EH (cell line): ENCODE measurements at places on chromosomes 13 and 19.

DNA sequence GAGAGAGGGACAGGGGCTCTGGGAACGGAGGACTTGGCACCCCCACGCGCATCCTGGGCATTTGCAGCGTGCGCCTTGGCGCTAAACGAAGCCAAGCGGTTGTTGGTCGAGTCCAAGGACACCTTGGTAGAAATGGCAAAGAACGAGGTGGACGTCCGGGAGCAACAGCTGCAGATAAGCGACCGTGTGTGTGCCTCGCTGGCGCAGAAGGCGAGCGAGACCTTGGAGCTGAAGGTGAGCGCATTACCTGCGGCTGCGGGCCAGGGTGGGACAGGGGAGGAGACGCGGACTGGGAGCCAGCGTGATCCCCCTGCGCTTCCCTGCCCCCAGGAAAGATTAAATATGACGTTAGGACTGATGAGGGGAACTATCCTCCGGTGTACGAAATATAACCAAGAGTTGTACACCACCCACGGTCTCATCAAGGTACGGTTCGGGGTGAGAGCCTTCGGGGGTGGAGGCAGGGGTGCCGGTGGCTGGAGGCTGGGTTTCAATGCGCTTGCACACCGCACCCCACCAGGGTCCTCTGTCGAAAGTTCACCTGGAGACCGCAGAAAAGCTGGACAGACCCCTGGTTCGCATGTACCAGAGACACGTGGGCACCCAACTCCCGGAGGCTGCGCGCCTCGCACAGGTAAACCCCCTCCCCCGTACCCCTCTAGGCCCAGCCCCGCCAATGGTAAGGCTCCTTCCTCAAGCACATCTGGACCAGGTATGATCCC is 27.8 kb upstream of the CASP14 start:
- DNase-seq = no peak

GRCh38 chr13:72782717-72783116 is 784 bp downstream of the PIBF1 start:
- DNase-seq = peak; percentile 12

DNA sequence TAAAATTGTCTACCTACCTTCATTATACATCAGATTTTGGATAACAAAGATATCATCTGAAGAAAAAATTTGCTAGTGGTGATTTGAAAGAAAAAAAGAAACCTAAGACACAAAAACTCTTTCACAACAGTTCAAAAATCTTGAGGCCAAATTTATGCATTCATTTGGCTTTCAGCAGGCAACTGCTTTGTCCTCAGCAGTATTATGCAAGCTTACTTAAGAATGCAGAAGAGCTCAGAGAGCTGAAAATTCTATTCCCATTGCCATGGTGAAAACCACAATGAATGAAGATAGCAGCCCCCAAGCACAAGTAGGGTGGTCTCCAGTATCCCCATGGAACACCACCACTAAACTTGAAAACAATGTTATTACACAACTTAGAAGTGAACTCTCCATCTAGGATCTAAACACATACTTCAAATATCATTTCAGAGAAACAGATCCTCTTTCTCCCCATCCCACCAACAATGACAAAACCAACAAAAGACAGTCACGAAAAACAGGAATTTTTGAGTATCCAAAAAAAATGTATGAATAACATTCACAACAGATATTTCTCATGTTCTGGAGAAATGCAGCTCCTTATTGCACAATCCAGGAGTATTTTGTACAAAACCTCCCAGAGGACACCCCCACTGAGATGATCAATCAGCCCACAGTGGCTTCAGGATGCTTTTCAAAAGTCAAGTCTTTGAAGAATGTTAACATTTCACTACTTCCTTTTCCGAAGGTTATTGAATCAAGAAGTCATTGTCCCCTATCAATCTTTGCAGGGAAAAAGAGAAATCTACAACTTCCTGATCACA is 192.7 kb downstream of the LHFPL6 start:
- peak; percentile 44 for DNase-seq

DNA sequence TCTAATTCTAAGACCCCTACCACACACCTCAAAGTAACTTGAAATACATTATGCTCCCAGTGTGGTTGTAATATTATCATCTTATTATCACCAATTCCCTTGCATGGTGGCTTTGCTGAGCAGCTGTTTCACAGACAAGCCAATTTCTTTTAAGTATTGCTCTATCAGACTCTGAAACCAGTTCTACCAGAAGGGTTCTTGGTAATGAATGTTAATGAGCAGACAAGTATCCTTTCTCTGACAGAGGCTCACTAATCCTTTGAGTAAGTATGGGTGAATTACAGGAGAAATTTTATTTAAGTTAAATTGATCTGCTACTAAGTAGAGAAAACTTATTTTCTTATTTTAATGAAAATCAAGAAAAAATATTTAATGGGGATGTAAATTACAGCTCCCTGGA is 326.0 kb downstream of the GPC6 start:
- no peak for DNase-seq

- no peak for DNase-seq
Measured at GRCh38 chr13:21771075-21771474, 100.2 kb downstream of the FGF9 start.

DNA sequence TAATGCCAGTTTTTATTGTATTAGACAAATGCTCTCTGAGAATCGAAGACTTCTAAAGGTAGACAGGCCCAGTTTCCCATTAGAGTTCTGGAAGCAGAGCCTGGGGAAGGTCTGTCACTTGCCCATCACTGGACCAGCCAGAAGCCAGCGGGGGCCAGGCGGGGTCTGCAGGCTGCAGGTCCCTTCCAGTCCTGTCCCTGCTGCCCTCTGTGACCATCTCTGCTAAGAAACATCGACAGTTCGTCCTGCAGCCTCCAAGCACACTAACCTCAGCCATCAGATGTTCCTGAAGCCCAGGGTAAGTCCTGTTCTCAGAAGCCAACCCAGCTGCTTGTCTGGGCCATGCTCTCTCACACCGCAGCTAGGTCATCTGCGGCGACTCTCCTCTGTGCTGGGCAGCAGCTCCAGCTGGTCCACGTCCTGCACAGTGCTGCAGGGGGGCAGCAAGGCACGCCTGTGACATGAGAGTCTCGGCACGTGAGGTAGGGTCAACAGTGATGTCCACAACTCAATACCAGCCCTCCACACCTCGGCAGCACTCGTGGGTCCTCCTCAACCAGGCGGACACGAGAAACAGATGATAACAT is 2.9 kb upstream of the ADPRHL1 start:
- no peak for DNase-seq

GRCh38 chr13:76696370-76696769 is 189.8 kb downstream of the KCTD12 start:
- peak; percentile 69 for DNase-seq

- DNase-seq = no peak
Measured at GRCh38 chr19:14830702-14831101, 4.3 kb downstream of the OR7A5 start.

DNA sequence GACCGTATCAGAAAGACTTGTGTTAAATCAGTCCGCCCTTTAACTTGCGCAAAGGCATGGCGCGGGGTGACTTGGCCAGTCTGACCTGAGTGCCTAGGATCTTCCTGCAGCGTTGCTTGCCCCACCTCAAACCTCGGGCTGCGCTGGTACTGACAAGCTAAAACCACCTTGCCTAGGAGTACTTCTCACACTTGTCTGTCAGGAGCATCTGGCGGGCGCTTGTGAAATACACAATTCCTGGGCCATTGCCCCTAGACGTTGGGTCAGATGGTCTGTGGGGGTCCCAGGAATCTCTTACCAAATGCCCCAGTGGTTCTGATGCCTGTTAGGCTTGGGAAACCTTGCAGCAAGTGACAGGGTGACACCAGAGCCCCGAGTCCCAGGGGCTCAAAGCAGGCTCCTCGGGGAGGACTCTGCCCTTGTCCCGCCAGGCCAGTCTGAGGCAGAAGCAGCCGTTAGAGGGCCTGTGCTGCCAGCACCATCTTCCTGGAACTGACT is 12.9 kb downstream of the CEBPG start:
- DNase-seq = no peak

DNA sequence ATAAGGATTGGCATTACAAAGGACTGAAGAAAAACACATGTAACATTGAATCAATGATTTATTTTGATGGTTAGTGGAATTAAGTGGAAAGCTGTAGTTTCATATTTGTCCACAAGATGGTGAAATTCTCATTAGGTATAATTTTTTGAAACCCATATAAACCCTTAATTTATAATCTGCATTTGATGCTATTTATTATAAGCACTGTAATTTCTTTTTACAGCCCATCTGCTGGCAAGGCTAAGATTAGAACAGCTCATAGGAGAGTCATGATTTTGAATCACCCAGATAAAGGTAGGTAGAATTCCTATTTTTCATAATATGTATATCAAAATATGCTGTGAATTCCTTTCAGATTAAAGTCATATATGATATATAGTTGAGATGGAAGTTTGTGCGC is 62.2 kb downstream of the DNAJC15 start:
- DNase-seq = peak; percentile 51
